DMS153 (cell line): ENCODE measurements at places on chromosomes 11 and 22.

GRCh38 chr11:61002598-61002997 is 31.1 kb downstream of the CD6 start:
- no peak for DNase-seq

- no peak for DNase-seq
Observed at GRCh38 chr11:124582565-124582964, 12.8 kb downstream of the OR8A1 start.

GRCh38 chr11:79675081-79675480 is 234.3 kb upstream of the TENM4 start:
- no peak for DNase-seq

- DNase-seq = no peak
Observed at GRCh38 chr22:19260804-19261203, 30.7 kb downstream of the CLTCL1 start.

- DNase-seq = no peak
Observed at GRCh38 chr11:34707462-34707840, 86.6 kb downstream of the EHF start.

DNA sequence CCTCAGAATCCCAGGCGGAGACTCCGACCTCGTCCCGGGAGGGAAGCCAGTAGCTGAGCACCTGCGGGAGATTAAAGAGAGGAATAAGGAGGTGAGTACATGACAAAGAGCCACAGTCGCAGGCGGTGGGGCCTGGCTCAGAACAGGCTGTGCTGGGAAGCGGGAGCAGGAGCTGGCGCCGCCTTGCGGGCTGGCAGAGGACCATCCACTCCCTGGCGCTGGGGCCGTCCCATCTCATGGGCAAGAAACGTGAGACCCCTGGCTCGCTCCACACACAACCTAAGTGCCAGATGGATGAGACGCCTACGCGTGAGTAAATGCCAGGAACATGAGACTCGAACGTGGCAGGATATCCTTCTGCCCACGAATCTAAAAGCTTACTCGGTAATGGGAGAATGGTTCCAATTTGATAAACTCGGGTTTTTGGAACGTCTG is 6.3 kb downstream of the CEND1 start:
- DNase-seq = peak; percentile 54
